ENCODE measurements at places on chromosomes 11 and 22.

- DNase-seq, result no peak
These were observed 442.4 kb upstream of the ISX start for GRCh38 chr22:34623580-34623979.

- DNase-seq, result no peak
These were observed 13.5 kb downstream of the ANO1 start for GRCh38 chr11:70091638-70092037.

GRCh38 chr11:114156782-114157181 lies 97.3 kb downstream of the ZBTB16 start:
- no peak for DNase-seq

DNA sequence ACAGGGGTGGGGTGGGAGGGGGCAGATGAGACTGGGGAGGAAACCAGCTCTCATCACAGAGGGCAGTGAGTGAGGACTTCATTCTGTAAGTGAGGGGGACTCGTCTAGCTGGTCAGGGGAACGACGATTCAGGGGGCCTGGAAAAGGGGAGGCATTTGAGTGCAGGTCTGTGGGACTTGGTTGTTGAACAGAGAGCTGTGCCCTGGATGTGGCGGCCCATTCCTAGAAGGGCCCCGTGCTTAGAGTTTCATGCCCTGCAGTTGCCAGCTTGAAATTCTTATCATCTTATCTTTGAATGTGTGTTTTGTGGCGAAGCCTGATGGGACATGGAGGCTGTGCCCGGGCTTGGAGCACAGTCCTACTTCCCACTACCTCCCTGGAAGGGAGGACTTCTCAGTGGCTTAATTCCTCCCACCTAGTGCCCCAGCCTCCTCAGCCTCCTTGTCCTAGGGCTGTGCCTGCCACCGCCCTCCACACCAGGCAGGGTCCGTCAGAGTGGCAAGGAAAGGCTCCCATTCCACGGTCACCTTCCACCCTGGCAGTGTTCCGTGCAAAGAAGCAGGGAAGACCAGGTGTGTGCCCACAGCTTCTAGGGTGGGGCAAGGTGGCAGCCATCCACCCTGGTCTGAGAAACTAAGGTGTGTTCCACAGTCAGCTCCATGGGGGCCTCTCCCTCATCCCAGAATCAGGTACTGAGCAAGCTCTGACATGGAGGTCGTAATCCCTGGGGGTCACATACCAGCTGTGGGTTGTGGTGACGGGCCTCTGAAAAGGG lies 59.7 kb upstream of the LMO1 start:
- DNase-seq, result no peak

DNA sequence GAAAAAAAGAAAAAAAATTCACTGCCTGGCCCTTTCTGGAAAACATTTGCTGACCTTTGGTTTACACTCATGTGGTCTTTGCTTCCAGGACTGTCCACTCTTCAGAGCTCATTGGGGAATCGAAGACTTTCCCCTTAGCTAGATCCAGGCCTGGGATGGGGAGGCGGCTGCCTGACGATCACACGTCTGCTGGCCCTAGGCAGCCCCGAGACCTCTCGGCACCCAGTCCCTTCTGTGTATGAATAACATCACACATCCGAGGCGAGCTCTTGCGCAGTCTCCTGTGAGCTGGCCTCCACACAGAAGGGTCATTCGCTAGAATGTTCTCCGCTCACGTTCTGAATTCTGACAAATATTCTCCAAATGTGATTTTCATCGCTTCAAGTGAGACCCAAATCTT lies 25.7 kb upstream of the GAL start:
- no peak for DNase-seq

DNA sequence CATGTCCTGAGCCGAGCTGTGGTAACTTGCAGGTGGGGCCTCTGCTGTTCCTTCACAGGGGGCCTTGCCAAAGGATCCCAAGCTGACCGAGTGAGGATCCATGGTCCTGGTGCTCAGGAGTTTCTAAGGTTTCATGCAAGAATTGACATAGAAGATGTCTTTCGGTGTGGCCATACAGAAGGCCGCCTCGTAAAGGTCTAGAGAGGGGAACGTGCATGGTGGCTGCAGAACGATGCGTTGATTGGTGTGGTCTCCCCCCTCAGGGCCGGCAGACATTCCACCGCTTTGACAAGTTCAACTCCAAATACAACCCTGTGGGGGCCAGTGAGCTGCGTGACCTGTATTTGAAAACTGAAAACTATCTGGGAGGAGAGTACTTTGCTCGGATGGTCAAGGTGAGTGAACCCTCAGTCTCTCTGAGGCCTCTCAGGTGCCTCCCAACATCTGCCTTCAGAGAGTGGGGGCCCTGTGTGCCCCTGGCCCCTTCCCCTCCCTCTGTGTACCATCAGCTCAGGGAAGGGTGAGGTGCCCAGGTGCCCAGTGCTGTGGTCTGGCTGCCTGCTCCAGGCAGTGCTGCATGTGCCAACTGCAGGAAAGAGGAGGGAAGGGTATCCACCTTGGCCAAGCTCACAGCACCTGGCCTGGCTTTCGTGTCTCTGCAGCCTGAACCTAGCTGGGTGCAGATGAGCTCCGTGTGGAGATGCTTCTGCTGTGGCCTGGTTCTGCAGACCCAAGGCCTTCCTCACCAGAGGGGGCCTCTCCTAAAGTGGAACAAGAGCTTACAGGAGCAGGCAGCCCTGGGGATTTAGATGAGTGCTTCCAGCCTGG lies 39.8 kb downstream of the AMPD3 start:
- DNase-seq, result no peak

DNA sequence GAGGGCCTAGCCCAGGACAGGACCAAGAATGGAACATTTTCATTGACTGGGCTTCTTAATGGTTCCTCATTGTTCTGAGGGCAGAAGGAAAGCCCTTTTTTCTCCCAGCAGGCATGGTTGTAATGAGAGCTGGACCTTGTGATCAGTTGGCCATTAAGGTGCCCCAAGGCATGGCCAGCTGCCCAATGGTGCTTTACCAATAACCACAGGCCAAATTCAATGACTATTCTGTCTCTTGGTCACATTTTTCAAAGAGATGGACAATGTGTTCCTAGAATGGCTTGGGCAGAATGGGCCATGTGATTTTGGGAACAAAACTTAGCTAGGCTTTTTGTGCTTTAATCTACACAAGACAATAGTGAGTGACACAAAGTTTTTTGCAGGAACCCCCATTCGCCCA lies 7.3 kb downstream of the NAV2 start:
- DNase-seq, result no peak

- DNase-seq, result no peak
These were observed 1.2 kb downstream of the TUBA8 start for GRCh38 chr22:18111759-18112330.

- DNase-seq, result no peak
These were observed 225.5 kb upstream of the BLID start for GRCh38 chr11:122341477-122341876.

DNA sequence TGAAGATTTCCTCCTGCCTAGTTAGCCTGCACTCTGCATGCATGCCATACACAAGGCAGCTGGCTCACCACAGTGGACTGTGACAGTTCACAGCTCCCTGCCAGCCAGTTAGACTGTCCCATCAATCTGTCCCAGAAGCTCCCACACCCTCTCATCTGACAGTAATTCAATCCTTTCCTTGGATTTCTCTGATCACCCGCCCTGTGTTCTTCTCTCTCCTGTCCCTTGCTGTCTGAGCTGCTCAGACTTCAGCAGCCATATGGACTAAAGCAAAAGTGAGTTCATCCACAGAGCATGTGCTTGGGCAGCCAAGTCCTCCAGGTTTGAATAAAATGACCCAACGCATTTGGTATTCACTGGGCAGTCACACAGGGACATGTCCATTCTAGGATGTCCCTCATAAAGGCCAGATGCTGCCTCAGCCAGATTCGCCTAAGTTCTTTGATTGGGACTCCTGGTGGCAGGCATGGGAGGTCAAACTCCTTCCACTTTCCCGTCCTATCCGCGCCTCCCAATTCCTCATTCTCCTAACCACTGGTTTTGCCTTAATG lies 54.5 kb upstream of the ZBTB44 start:
- no peak for DNase-seq

DNA sequence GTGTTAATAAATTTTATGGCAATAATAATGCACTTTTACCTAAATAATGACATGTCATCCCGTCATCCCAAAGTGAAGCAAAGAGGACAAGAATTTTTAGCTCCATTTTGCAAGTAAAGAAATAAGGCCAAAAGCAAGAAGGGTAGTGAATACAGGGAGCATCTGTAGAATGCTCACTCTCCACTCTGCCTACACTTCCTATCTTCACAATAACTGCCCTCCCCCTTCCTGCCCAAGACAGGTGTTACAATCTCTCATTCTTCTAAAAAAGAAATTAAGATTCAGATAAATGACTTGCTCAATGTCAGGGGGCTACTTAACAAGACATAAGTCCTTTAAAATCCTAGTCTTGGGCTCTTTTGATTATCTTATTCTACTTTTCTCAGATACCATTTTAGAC lies 8.9 kb downstream of the RDX start:
- no peak for DNase-seq

GRCh38 chr22:29722151-29722550 lies 2.3 kb downstream of the CABP7 start:
- no peak for DNase-seq

- DNase-seq, result no peak
These were observed 25.7 kb downstream of the OPCML start for GRCh38 chr11:133506551-133507094.

DNA sequence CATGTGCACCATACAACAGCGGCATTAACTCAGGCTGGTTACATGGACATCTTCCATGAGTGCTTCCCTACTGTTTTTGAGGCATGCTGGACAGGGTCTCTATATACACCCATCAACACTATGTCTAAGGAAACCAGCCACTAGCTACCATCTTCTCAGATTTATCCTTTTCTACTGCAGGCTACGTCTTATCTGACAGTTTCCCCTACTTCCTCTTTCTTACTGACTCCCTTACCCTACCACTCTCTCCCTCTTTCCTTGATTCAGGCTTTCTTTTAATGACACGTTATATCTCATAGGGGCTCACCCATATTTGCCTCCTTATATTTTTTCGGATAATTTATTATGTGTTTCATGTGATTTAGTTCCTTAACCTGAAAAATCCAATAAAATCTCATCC lies 41.8 kb downstream of the DDI1 start:
- no peak for DNase-seq

DNA sequence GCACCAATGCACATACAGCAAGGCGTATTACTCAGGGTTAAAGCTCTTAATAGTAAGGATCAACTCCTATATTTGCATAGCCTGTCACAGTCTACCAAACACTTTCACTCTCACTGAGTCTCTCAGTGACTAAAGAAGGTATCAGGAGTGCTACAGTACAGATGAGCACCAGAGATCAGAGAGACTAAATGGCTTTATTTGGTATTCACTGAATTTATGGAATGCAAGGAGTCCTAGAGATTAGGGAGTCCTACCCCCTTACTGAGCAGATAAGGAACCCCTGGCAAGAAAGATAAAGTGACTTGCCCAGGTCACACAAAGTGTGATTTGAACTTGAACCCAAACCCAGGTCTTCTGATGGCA lies 396.4 kb upstream of the CCDC90B start:
- DNase-seq, result no peak

- no peak for DNase-seq
These were observed 68.4 kb downstream of the GAS2 start for GRCh38 chr11:22734628-22735345.

GRCh38 chr22:44341431-44342346 lies 28.9 kb upstream of the SHISAL1 start:
- no peak for DNase-seq

GRCh38 chr11:130787092-130787616 lies 129.1 kb downstream of the SNX19 start:
- no peak for DNase-seq

DNA sequence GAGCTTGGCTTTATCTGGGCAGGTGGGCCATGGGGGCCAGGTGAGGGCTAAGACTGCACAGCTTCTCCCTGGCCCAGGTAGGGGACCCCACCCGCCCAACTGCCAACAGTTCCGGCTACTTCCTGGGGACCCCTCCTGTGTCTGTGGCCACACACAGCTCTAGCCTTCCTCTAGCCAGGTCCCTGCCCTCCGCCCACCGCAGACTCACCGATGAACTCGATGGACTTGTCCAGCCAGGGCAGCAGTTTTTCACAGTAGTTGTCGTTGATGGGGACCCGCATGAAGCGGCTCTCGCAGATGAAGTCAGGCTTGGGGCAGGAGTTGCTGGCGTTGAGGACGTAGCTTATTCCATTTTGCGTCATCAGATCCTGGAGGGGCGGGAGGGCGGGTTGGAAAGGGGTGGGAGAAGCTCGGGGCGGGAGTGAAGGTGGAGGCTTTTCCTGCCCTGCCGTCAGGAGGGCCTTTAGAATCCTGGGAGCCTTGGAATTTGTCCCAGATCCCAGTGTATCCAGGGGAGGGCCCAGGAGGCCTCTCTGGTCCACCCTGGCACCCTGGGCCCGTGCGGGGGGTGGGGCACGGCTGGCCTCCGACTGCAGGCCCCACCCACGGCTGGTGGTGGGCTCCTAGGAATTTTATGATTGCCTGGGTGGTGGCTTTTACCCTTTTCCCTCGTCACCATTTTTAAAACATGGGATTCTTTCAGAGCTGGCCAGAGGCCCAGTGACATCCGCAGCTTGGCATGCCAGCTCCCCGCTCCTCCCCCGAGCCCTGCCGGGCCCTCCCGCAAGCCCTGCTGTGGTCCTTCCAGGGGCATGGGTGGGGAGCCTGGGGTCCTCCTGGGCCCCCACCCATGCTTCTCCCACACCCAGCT lies 13.9 kb downstream of the DUSP8 start:
- DNase-seq, result peak; percentile 13

DNA sequence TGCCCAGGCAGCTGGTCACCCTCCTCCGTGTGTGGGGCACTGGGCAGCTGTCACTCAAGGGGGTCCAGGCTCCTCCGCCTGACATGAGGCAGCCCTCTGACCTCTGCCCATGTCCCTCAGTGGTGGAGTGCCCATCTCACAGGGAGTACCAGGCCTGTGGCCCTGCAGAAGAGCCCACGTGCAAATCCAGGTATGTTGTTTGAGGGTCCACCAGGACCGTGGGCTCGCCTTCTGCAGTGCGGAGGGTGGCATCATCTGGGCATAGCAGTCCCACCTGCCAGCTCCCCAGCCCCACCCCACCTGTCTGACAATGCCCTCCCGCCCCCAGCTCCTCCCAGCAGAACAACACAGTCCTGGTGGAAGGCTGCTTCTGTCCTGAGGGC lies 30.5 kb downstream of the MUC2 start:
- DNase-seq, result no peak

- DNase-seq, result no peak
These were observed 276.5 kb downstream of the ETS1 start for GRCh38 chr11:128310676-128311445.

DNA sequence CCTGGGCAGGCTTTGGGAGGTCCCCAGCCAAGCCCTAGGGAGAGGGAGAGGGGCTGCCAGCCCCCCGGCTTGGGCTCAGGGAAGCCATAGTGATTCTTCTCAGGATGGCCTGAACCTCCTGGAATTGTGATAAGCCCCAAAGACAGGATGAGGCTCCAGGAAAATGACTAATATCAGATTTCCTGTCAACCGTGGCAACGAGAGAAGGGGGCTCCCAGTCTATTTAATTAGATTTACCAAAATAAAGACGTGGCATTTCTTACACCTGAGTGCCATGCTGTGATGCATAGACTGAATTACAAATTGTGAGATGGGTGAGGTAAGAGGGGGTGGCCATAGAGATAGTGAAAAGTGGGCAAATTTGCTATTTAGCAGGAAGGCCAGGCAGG lies 20.4 kb downstream of the SERPINH1 start:
- no peak for DNase-seq

- no peak for DNase-seq
These were observed 10.7 kb downstream of the TBC1D10A start for GRCh38 chr22:30315962-30316576.

GRCh38 chr22:22888571-22889353 lies 1.1 kb downstream of the IGLL5 start:
- DNase-seq, result no peak

Measured in smooth muscle cell of the brain vasculature (primary cell).